ENCODE measurements at places on chromosomes 4 and X.

DNA sequence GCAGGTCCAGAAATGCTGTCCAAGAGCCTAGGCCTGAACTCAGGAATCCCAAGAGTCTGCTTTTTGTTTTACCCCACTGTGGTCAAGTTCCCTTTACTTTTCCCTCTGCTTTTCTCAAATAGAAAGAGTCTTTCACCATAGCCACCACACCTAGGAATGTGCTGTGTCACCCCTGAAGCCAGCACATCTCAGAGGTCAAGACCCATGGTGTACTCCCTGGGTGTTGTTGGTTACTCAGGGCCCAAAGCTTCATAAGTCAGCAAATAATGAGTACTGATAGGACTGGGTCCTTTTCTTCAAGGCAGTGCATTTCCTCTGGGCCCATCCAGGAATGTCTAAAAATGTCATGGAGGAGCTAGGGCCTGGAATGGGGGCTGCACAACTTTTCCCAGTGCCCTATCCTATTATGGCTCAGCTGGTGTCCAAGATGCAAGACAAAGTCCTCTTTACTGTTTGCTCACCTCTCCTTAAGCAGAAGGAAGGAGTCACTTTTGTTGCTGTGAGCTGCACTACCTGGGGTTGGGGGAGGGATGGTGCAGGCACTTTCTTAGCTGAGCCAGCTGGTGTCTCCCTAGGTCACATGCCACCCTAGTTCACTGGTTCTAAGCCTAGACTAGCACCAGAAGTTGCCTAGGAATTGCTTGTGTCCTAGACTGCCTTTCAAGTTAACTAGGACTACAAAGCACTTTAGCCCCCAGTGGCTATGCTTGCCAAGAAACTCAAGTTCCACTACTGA lies 62.4 kb upstream of the RXFP1 start:
- no peak for DNase-seq

DNA sequence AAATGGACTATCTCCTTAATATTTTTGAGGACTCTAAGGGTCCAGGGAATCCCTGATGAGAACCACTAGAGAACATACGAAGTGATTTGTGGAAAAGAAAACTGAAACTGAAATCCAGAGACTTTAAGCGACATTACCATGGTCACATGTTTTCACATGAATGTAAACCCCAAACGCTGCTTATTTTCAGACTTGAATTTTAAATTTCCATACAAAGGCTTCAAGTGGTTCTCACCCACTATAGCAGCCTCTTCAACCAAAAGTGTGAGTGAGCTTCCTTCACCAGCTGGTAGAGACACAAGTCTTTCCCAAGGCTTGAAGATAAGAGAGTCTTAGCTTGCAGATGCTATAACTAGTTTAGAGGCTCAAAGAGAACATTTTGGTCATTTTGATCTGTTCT lies 232.7 kb downstream of the MGST2 start:
- no peak for DNase-seq

GRCh38 chr4:3845094-3845743 lies 79.0 kb downstream of the ADRA2C start:
- DNase-seq = no peak

DNA sequence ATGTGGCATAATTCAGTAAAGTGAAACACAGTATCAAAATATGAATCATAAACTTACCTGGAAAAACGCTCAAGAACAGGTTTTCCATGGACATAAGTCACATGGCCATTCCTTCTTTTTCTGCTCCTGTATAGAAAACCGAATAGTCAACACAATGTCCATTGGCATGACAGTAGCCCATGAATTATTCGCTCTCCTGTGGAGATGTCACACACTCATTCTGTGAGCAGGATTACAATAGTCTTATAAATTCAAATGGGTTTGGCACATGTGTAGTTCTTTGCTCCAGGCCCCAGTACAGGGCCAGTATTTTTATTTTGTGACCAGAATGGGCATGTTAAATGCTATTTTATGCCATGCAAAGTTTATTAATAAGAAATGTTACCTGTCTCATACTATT lies 15.1 kb upstream of the CXCL13 start:
- no peak for DNase-seq

- no peak for DNase-seq
Observed at GRCh38 chr4:140726776-140727500, 29.2 kb downstream of the TBC1D9 start.

DNA sequence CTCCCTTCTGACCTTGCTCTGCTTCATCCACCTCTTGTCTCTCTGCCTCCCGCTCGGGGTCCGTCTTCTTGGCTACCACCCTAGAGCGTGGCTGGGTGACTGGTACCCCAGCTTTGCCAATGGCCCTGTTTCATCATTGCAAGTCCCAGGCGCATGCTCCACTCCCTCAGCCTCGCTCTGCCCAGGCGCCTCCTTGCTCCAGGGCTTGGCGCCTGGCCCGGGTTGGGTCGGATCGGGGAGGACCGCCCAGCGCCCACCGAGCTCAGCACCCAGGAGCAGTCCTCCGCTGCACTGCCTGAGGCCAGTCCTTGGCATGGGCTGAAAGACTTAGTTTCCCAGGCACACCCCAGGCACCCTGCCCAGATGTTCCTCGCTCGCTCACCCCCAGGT lies 577 bp downstream of the BGN start:
- DNase-seq = no peak

GRCh38 chrX:18203631-18204030 lies 17.1 kb downstream of the BEND2 start:
- no peak for DNase-seq

GRCh38 chrX:17390419-17390850 lies 15.4 kb downstream of the NHS start:
- no peak for DNase-seq

- DNase-seq = no peak
Observed at GRCh38 chr4:42149004-42149403, 3.5 kb downstream of the BEND4 start.

- no peak for DNase-seq
Observed at GRCh38 chrX:150100261-150100660, 162.0 kb upstream of the EOLA2 start.

DNA sequence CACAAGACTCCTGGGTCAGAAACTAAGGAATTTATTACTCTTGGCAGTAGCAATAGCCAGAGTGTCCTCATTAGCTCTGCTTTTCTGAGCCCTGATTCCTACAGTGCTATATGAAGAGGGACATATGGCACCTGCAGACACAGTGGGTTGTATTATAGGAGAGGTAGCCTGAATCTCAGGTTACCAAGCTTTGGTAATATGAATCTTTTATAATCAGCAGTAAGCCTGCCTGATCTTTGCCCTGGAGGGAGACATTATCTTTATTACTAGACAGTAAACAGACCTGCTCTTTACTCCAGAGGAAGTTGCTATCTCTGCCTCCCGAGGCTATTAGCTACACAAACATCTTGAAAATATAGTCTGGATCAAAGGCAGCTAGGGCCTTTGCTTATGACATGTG lies 62.5 kb upstream of the HOPX start:
- no peak for DNase-seq

GRCh38 chr4:74328501-74328900 lies 20.2 kb downstream of the EPGN start:
- no peak for DNase-seq

DNA sequence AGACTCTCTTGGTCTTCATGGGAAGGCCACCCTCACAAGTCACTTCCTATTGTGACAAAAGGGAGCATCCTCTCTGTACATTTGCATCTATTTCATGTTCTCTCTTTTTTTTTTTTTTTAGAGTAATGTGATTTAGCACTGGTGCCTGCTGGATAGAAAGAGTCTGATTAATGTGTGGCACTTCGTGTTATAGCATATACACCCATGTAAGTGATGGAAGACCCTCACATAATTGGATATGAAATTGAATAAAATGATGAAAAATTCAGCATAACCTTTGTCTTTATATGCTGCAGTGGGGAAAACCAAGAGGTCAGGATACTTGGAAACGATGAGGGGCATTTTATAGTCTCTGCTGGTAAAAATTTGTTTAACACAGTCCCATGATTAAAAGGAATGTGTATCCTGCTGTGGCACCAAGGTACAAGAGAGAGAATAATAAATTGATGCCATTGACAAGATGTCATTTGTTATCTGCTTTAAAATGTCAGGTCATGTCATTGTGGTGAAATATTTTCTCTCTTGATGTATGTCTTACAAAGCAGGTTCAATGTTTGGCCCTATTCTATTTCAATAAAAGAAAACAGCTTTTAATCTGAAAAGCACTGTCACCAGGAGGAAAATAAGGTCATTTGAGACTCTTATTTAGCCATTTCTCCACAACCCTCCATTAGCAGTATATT lies 1115.4 kb downstream of the STPG2 start:
- no peak for DNase-seq

GRCh38 chr4:76850010-76850441 lies 47.9 kb downstream of the SOWAHB start:
- DNase-seq = no peak

DNA sequence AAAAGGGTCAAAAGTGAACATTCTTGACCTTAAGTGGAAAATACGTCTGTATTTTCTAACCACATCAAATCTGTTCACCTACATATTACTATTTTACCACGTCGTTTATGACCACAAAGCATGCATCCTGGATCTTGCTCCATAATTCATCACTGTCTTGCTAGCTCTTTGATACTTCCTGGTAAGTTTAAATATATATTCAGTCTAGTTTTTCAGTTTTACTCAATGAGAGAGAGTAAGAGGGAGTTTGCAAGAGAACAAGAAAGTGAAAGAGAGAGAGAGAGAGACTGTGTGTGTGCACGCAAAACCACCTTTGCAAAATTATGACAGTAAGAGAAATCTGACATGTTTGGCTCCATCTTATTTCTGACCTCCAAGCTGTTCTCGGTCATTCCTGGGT lies 173.7 kb upstream of the GALNTL6 start:
- no peak for DNase-seq

DNA sequence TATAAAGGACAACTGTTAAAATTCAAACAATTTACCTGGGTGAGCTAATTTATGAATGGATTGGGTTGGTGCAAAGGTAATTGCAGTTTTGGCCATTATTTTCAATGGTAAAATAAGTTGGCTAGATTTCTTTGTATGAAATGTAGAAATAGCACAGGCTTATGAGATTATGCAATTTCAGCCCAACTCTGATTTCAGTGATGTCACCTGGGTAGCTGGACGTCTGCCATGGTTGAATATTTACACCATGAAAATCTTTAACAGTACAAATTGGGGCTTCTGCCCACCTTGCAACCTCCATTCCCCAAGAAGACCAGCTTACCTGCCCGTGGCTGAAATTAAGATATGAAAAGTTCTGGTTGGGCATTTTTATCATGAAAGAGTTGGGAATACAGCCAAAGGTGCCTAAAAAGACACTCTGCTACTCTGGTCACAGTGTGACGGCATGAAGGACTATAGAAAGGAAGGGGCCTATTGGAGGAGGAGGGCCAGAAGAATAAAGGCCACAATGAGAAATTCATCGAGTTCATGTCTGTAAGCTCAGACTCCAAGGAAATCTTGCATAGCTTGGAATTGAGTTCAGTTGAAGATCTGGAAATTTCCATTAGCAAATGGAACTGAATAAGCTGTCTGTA lies 29.7 kb downstream of the EGF start:
- DNase-seq = no peak

GRCh38 chr4:41538887-41539498 lies 1.0 kb downstream of the LIMCH1 start:
- DNase-seq = no peak

DNA sequence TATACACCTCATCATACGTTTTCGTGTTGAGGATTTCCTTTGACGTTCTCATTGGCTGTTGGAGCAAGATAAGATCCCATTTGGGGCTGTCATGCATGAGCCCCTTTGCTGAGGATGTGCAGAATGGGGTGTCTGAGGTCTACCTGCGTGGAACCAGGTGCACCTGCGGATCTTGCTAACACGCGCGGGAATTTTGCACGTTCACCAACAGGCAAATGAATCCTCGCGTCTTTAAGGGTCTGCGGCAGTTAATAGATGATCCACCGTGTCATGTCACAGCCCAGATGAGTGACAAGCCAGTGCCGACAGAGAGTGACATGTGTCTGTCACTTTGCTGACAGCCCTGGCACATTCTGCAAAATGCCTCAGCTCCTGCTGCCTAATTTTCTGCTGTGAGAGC lies 56.3 kb upstream of the SHOX start:
- DNase-seq = no peak

DNA sequence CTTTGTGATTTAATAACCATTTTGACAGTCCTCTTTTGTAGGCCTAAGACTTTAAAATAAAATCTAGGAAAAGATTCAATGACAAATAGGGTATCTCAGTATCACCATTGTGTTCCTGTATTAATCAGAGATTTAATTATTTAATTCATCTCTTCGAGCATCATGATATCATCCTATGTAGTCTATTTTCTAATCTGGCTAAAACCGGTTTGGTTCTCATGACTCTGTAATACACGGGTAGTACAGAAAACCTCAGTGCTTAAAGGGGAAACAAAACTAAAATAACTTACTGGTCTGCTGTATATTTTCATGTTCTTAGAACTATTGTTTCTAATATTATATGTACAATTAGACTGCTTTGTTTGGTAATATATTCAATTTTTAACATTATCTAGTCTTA lies 23.7 kb upstream of the FBXW7 start:
- no peak for DNase-seq

- no peak for DNase-seq
Observed at GRCh38 chr4:76322236-76322635, 15.7 kb downstream of the STBD1 start.

DNA sequence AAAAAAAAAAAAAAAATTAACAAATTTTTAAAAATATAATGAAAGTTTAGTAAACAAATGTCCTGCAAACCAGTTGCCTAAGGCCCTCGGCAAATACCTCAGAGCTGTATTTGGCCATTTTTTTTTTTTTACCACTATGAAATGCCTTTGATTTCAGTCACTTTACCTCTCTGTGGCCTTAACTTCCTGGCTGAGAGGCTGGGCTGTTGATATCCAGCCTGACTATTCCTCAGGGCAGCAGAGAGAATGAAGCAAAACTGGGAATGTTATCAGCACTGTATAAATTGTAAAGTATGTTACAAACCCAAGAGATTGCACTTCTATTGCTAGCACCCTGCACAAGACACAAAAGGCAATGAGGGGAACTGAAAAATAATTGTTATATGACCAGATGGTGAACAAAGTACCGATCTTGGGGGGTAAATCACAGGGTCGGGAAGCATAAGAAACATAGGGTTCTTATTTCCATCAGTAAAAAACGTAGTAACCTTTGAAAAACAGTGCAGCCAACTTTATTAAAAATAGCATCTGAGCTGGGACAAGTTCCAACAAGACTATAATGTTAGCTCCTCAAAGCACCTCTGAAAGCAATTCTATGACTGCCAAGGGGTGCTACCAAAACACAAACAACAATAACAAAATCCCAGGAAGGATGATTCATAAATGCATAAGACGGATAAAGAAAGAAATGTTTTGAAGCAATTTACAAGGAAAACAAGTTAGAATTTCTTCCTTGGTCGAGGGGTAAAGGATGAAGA lies 18.1 kb downstream of the USP46 start:
- no peak for DNase-seq
